Stimulated activated CD4-positive, alpha-beta T cell treated with anti-CD3 and anti-CD28 coated beads, Interleukin-12 subunit alpha, Interleukin-12 subunit beta, amount 100 ng/mL, for 24 hours (primary cell): ENCODE measurements at places on chromosomes 12 and 14.

DNA sequence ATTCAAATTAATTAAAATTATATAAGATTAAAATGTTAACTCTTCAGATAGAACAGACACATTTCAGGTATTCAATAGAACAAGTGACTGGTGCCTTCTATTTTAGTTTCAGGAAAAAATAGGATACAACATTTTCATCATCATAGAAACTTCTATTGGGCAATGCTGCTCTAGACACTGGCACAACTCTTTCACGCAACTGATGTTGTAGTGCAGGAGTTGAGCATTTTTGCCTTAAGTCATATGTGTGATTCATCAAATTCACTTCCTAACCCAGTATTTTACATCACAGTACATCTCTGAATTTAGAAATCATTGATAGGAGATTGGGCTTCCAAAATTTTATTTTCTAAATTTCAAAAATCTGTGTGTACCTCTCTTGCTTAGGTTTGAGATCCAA is 215.4 kb upstream of the DIO2 start:
- DNase-seq = no peak

DNA sequence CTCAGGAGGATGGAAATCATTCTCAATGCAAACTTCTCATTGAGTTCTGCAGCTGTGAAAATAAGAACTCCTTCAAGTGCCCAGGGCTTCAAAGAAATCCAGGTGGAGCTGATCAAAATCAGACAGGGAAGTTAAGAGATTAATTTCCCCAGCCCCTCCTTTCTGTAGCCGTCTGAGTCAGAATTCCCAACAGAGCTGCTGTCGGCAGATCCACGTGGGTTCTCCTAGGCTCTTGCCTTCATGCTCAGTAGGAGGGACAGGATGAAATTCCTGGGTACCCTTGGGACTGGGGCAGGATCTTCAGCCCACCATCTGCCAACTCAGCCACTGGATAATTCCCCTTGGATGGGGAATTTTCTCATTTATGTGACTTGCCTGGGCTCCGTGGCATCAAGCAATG is 13.3 kb downstream of the TGFB3 start:
- no peak for DNase-seq

DNA sequence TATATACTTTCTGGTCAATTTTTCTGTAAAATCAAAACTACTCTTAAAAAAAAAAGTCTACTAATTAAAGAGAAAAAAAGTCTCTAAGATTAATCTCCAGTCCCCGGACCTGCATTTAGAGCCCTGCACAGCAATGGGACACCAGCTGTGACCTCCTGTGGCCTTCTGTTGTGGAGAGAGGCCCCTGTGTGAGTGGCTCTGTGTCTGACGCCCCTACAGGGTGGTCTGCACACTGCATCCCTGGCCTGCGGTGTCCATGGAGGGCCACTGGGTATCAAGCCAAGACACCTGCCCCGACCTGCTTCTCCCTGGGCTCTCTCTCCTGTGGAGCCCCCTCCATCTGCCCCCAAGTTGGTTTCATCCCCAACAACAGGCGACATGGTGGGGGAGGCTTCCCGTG is 248.0 kb upstream of the DIO3 start:
- no peak for DNase-seq

DNA sequence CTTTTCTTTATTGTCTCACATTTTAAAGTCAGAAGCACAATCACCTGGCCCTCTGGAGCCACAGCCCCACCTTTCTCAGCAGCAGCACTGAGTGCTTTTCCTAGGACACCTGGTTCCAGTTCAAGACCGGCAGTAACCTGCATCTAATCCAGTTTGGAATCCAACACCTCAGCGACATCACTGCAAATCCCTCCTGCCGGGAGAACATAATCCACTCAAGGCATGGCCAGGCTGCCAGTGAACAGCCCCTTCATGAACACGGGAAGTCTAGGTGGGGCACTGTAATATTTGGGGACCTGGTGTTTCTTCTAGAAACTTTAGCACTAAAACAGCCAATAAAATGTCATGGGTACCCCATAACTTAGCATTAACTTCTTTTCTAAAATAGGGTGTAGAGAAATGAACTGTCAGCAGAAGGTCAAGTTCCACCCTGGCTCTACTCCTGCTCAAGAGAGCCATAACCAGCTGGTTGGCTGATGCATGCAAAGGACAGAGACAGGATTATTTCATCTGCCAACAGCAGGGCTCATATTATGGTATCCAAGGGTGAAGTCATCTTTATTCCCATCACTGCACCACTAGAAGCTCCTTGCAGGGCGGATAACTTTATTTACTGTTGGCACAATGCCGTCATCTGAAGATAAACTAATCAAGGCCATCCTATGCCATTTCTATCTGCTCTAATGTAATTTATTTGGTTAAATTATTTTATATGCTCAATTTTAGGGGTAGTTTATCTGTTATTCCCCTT is 76.7 kb downstream of the TTC7B start:
- DNase-seq = no peak

DNA sequence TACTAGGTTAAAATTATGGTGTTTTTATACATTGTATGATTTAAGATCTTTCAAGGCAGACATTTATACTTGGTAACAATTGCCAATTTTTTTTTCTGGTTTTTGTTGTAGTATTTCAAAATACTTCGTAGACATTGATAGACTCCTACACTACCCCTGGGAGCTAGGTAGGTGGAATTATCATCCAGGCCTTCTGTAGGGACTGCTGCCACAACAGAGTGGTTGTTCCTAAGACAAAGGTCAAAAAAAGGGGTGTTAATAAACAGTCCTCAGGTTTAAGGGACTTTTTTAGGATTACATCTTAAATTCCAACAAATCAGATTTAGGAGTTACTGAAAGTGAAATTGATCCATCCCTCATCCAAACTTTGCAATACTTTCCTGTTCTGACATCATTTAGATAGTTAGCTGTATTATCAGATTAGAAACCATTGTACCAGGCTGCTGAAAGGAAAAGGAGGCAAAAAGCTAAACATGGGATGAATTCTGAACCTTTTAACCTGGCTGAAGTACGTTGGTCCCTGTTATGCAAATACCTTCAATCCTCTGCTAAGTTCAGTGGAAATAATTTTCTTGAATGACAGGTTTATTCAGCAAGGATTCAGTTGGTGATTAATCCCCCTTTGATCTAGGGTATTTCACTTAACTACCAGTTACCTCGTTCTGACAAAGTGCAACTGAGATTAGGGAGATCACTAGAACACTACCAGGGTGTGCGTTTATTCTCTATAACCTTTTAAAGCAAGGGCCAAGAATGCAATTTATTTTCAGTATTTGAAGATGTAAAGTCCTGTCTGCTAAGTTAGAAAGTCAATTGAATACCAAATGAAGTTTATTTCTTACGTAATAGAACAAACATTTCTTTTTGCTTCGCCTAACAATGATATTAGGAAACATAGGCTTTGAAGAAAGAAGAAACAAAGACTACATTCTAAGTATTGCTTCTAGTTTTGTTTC is 23.2 kb downstream of the AP5M1 start:
- no peak for DNase-seq

- DNase-seq = no peak
Observed at GRCh38 chr14:96424109-96424989, 32.4 kb downstream of the AK7 start.

DNA sequence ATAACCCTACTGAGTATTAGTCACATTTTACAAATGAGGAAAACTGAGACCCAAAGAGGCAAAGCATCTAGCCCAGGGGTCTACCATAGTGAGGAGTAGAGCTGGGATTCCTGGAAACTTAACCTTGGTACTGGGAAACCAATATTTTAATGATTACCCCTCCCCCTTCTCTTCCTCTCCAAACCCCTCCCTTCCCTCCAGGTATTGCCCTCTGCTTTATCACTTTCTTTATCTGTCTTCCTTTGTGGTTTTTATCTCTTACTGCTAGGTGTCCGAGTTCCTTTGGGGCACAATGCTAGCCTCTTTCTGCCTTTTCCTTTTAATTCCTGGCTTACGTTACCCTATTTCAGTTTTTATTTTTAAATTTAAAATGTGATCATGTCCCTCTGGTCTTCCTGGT is 2.8 kb downstream of the GABARAPL1 start:
- DNase-seq = no peak

DNA sequence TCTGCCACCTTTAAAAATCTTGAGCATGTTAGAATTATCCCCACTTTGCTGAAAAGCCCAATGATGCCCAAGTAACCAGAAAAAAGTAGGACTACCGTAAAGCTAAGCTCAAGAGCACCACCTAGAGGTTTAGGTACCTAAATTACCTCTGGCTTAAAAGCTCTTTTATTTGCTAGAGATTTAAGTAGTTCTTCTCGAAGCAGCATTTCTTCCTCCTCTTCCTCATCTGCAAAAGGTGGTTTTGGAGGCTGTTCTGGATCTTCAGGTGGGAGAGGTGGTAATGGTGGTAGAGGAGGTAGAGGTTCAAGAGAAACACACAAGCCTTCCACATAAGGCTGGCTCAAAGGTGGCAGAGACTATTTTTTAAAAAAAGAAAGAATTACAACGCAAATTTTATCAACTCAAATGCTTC is 26.9 kb downstream of the ZFC3H1 start:
- DNase-seq = no peak

- no peak for DNase-seq
Observed at GRCh38 chr14:57574617-57575288, 81.1 kb upstream of the CCDC198 start.

DNA sequence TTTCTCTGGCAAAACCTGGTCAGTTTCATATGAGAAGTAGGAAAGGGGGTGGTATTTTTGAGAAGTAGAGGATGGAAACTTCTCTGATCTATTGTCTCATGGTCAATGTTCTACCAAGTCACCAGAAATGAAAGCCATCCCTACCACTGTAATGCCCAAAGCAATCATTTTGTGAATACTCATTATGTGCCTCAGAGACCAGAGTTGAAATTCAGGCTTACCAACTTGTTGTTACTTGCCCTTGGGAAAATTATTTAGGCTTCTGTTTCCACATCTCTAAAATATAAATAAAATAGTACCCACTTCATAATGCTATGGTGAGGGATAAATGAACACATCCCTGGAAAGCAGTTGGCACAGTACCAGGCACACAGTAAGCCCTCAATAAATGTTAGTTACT is 723.7 kb upstream of the TBX3 start:
- DNase-seq = no peak
